T-helper 1 cell (primary cell): ENCODE measurements at places on chromosomes 7 and 10.

- no peak for DNase-seq
Observed at GRCh38 chr10:115173915-115174443, 80.8 kb downstream of the ATRNL1 start.

DNA sequence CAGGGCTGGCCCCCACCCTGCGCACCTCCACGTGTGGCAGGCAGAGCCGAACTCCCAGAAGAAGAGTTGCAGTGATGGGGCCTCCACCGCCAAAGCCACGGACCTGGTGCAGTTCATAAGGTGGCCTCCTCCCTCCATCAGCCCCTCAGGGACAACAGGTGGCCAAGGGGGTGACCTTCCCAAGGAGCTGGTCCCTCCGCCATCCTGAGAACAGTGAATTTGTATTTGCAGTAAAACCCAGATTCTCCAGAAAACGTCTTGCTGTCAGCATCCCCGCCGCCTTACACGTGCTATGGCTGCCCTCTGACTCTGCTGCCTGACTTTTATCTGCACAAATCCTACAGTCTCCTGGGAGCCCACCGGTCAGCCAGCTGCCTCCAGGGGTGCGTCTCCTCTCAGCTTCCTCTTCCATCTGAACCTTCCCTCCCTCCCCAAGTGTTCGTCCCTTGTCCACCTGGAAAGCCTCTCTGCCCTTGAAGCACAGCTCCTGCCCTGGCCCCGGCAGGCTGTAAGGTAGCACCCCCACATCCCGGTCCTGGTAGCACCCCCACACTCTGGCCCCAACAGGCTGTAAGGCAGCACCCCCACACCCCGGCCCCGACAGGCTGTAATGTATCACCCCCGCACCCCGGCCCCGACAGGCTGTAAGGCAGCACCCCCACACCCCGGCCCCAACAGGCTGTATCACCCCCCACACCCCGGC, 311.8 kb downstream of the PTPRN2 start:
- DNase-seq: peak; percentile 8

- DNase-seq: no peak
Observed at GRCh38 chr7:124728610-124729009, 37.0 kb downstream of the GPR37 start.

DNA sequence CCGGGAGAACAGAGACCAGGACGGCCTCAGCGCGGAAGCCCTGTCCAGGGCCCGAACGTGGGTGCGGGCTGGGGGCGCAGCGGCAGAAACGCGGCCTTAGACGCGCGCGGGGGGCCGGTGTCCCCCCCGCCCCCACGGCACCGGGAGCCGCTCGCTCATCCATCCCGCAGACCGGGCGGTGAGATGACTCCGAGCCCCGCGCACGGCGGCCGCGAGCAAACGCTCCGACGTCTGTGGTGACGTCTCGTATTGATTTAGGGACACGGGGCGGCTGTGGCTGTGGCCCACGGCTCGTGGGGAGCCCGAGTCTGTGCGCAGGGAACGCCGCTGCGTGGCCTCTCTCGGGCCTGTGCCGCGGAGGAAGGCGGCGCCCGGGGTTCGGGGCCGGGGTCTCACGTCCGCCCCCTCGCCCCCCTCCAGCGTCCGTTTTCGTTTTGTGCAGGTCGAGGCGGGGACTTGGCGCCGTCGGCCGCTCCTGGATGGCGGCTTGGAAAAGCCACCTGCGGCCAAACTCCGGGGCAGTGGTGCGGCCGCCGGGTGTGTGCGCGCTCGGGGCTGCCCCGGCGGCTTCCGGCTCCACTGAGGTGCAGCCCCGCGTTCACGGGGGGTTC, 1.0 kb upstream of the NKX6-2 start:
- DNase-seq: no peak

DNA sequence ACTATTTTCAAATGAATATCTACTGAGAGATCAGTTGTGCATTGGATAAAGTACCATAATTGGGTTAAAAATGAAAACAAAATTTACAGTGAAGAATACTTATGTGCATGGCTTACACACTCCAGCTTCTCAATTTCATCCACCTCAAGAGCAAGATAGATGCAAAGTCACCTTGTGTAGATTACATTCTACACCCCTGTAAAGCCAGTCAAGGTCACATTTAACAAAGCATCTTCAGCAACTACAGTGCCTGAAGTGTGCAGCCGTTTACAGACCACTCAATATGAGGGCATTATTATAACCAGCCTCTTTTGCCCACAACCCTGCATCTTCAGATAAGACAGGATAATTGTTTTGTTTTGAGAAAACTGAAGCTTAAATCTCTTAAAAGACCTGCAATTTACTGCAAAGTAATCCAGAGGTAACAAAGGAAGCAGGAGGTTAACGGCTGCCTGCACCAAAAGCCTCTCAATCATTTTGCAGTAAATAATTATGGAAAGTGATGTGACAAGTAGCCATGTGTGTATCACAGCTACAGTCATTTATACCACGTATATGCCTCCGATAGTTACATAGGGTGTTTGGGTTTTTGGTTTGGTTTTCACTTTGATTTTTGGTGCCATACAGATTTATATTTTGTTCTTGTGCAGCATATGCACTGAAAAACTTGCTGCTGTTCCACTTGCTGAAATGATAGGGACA, 4.9 kb downstream of the PURB start:
- no peak for DNase-seq

GRCh38 chr7:16708980-16709379, 44.6 kb upstream of the TSPAN13 start:
- DNase-seq: no peak

DNA sequence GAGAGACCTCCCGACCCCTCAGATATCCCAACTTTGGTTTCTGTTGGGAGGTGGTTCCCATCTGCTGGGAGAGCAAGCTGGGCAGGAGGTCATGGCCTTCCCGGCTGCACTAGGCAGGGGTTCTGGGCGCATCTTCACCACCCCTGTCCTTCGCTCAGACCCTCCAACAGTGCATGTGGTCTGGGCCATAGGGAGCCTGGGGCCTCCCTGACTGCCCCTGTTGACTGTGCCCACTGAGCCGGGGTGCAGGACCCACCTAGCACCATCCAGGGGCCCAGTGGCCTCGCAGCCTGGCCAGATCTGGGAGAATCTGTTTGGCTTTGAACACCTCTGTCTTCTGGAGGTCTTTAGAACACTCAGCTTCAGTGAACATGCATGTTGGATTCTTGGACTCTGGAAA, 18.7 kb upstream of the INMT start:
- DNase-seq: no peak

DNA sequence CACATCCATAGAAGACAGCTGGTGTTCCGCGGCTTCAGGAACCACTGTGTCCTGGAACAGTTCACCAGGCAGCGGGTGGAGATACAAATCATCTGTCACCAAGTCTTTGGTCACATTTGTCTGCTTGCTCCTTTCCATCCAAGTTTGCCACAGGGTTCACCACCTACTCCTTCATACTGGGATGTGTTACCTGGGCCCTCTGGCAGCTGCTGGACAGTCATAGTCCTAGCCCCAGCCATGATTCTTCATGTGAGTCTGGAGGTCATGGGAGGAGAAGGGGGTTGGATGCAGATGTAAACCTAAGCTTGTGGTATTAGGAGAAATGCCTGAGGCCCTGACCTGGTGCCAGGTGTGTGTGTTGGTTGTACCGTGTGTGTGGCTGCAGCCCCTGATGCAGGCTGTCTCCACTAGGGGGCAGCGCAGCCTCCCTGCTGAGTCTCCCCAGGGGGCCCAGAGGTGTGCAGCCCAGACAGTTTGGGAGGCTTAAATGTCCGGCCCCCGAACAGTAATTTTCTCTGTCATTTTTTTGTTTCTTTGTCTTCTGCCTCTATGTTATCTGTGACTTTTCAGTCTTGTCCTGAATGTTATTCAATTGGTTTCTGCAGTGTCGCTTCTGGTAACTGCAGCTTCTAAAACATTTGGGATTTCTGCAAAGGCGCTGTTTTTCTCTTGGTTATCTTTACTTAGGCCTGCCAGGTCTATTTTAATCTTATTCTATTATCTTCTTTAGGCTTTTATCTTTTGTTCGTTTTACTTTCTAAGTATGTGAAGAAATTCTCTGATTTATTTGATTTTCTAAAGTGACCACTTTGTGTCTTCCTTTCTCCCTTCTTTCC, 14.8 kb downstream of the NPS start:
- peak; percentile 6 for DNase-seq

DNA sequence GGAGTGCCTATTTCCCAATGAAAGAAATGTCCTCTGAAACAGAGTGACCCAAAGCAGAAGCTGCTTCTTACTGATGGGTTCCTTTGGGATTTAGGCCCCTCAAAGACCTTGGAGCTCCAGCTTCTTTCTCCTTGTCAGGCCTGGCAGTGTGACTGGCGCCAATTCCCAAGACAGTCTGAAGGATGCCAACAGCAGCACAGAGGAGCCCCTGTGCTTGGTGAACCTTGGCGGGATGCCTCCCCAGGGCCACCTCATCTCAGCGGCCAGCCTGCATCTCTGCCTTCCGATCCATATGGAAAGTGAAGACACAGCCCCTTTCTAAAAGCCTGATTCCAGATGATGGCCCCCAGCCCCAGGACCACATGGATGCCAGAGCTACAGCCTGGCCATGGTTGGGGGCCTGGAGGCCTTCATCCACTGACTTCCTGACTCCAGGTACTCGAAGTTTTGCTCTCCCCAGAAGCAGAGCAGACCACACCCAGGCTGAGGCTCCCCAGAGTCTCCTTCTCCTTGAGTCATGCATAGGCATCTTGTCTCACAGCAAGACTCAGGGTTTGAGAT, 45.4 kb downstream of the FBXW4 start:
- DNase-seq: no peak

DNA sequence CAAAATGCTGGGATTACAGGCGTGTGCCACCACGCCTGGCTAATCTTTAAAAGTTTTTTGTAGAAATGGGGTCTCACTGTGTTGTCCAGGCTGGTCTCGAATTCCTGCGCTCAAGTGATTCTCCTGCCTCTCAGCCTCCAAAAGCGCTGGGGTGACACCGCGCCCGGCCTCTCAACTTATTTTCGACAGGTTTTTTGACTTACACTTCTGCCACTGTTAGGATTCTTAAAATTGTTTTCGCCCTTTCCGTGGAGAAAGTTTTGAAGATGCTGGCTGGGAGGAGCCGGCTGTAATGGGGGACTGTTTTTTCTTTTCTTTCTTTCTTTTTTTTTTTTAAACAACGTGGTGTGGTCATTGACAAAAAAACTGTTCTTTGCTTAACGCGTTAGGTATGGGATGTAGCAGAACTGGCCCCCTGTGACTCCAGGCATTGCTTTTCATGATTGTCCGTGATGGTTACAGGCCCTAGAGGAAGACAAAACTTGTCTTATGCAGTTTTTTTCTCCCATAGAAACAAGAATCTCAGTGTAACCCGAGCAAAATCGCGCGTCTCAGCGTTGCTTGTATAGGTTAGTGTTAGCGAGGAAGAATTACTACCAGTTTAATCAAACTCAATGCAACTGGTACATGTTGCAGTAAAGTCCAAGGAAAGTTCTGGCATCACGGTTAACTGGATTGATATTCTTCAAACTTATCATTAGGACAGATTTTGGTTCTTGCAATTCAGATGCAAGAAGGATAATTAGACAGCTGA, 72.2 kb downstream of the DAGLB start:
- DNase-seq: peak; percentile 19

GRCh38 chr7:87564296-87564963, 36.3 kb downstream of the ABCB1 start:
- DNase-seq: peak; percentile 11

DNA sequence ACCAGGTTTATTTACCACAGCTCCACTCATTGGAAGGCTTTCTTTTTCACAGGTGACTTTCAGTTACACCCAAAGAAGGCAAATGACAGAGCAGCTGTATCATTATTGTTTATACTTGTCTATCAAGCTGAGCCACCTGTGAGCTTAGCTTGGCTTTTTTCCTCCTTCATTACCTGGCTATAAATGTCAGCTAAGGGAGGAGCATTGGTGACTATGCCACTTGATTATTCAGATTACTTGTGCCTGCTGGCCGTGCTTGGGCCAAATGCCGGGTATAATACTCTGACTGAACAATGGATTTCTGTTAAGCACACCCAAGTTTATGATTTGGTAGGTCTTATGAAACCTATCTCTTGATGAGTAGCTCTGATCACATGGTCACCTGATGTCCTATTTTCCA, 9.9 kb upstream of the GNAT3 start:
- DNase-seq: no peak

- no peak for DNase-seq
Observed at GRCh38 chr7:116122972-116123595, 87.3 kb upstream of the TES start.

DNA sequence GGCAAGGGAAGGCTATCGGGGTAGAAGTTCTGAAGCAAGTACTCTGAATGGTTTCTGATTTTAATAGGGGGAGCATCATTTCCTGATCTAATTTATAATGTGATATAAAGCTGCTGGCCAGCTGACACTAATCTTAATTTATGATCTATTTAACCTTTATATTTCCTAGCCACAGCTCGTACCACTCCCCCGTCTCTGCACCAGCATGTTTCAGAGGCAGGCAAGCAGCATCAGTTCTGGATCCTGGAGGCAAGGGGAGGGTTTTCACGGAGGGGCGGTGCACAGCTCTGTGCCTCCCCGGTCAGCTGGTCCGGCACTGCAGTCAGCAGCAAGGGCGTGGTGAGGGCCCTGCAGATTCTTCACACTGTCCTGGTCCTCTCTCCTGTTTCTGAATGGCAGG, 30.0 kb downstream of the MGMT start:
- DNase-seq: no peak
